Upper lobe of left lung (tissue), 6 donors: ENCODE measurements at places on chromosomes 4 and X.

GRCh38 chr4:15262396-15262795 is 165.4 kb upstream of the C1QTNF7 start:
- DNase-seq, result no peak

DNA sequence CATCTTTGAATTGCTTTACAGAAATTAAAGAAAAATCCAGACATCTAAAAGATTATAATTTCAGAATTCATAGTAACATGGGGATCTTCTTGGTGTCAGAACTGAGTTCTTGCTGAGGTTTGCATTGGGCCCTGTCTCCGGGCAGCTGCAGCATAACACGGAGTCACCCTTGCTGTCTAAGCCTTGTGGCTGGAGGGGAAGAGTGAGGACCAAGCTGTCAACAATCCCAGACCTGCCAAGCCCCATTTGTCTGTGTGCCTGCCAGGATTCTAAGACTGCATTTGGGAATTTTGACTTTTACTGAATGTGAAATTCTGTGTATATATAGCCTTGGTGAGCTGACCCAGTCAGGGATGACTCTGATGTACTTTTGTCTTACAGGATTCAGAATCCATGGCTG is 25.2 kb upstream of the NAP1L5 start:
- DNase-seq, result no peak

- DNase-seq, result no peak
Observed at GRCh38 chrX:9913146-9913433, 54.1 kb upstream of the CLDN34 start.

DNA sequence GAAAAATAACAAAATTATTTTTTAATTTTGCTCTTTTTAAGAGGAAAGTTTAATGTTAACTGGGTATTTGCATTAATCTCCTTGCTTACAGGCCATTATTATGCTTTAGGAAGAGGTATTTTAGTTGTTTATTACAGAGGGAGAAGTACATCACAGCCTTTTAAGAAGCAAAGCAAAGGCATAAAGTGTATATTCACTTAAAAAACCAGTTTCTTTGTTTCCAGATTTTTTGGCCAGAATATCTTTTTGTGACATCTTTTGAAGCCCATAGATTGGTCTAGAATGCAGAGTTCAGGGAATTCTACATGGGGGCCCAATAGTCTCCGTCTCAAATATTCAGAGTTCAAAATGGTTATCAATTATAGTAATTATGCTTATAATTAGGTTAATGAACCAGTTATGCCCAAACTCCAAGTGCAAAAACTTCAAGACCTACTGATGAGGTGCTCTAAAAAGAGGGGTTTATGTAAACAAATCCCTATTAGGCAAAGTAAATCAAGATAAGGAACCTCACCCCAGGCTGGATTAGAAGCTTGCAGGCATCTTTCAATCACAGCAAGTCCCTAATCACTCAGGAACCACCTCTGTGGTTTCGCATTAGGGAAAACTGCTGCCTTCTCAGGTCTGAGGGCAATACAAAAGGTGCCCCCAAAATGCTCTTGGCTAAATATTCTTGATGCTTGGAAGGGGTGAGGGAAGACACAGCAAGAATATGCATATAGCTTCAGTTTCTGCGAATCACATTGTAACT is 1.4 kb downstream of the CXXC4 start:
- DNase-seq, result no peak

GRCh38 chrX:42524379-42524778 is 253.6 kb downstream of the PPP1R2C start:
- no peak for DNase-seq

GRCh38 chr4:184649971-184650855 is 675 bp downstream of the PRIMPOL start:
- peak; percentile 35 for DNase-seq

DNA sequence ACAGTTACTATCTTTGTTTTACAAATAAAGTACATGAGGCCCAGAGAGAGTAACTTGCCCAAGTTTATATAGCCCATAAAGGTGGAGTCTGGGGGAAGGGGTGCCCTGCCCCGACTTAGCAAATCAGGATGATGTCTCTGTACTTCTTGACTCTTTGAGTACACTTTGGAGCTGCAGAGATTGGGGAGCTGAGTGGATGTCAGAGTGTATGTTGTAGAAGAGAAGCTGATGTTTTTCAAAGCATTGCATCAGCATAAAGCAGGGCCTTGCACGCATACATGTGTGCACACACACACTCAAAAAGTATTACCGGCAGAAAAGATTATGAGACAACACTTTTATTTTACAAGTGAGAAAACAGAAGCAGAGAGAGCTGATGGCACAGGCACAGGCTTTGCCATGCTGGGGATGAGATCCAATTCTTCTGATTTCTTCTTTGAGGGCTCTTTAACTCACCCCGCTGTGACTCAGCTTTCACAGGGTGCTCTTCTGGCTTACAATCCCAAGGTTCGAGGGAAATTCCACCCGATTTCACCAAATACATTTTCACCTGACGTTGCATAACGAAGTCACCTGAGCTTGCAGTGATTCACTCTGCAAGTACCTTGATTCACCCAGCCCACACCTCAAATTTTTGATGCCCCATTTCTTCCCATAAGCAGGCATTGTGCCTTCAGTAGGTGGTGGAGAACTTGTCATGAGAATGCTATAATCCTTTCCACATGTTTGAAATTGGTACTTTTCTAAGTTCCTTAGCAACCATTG is 292.8 kb upstream of the BOD1L1 start:
- no peak for DNase-seq

GRCh38 chr4:12747154-12747553 is 737.0 kb downstream of the RAB28 start:
- DNase-seq, result no peak

DNA sequence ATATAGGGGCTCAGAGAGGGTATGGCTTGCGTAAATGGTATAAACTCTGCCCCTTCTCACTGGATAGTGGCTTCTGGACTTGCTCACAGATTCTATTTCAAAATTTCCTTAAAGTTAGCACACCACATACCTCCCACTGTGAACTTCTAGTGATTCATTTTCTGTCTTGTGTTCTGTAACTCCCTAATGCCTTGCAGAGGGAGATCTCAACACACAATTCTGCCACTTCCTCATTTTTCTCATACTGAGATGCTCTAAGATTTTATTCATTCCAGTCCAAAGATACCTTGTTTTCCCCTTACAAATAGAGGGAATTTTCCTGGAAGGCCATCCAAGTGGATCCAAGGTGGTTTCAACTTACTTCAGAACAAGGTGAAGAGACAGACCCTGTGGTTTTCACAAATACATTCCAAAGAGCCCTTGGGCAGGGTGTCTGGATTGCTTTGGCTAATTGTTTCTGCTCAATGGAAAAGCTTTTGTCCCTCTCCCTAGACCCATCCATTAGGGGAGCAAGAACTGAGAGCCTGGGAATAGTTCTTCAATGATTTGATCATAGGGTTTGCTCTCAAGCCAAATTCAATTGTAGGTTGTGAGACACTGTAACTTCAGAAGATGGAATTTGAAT is 52.1 kb upstream of the CAPN6 start:
- DNase-seq, result no peak

- DNase-seq, result peak; percentile 88
Observed at GRCh38 chr4:73704314-73705055, 35.9 kb upstream of the CXCL8 start.

DNA sequence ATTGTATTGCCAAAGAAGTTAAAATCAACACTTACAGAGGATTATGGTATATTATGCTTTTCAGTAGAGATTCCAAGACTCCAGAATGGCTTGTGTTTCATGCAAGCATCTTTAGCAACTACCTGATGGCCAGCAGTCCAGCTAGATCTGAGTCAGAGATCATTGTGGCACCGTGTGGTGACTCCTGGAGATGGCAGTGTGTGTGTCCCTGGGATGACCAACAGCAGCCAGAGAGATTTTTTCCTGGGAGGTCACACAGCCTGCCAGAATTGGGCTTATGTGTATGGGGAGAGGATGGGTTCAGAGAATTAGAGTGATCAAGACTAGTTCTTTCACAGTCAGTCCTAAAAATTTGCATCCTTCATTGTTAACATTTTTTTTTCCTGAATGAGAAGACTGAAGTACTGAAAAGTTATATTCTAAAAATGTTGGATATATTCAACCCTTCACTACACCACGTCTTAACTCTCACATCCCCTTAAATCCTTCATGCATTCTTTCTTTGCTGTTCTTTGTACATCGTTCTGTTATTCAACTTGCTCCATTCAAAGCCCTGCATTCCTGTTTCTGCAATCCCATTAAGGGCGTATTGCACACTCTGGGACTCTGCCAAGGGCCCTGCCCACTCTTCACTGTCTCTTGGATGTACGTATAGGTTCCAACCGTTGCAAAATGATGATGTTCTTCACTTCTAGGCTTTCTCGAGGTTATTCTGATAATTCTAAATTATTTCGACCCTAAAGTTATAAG is 12.4 kb downstream of the TENM3 start:
- no peak for DNase-seq

DNA sequence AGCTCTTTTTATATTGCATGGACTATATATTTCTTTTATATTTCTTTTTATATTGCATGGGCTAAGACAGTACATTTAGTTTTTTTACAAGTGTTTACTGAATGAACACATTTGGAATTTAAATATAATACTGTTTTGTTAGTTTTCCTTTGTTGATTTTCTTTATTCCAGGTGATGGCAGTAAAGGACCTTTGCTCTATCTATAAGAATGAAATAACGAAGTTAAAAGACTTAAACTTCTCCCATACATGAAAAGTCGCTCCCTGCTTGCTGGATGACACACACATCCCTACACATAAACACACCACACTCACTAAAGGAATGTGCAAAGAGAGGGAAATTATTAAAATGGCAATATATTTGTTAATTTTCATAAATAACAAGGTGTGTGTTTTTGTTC is 102.5 kb upstream of the ANXA10 start:
- DNase-seq, result no peak

GRCh38 chr4:101871962-101872676 is 81.6 kb downstream of the BANK1 start:
- no peak for DNase-seq

GRCh38 chrX:42930951-42931350 is 153.0 kb upstream of the PPP1R2C start:
- no peak for DNase-seq

GRCh38 chr4:103994059-103994458 is 274.3 kb upstream of the TACR3 start:
- DNase-seq, result no peak
